ENCODE measurements at places on chromosomes 1 and 21.

GRCh38 chr21:29708401-29708800 is 231.4 kb downstream of the GRIK1 start:
- DNase-seq = no peak

GRCh38 chr1:198699167-198700015 is 60.6 kb downstream of the PTPRC start:
- DNase-seq = peak; percentile 29

DNA sequence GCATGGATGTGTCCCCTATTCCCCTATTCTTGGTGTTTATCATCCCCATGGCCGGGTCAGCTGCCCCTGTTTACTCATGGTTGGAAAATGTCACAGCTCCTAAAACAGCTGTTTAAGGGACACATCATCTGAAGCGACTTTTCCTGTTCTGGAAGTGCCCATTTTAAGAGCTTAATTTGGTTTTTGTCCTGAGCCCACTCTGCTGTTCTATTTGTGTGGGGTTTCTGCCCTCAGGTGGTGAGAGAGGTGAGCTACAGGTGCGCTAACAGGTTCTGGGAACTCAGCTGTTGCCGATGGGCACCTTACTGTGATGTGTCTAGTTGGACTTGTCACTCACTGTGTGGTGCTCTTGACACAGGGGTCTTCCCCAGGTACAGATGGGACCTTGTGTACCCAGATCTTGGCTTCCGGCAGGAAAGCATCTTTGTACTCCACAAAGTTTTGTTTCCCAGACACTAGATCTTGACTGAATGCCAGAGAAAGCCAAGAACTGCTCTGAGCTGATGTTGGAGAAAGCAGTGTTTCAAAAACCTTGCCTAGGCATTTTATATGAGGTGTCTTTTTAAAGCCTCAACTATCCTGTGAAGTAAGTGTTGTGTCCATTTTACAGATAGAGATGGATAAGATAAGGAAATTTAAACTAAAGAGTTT is 59.0 kb upstream of the CD1D start:
- peak; percentile 54 for DNase-seq

GRCh38 chr21:27079636-27080240 is 112.8 kb upstream of the ADAMTS5 start:
- no peak for DNase-seq

GRCh38 chr21:34728479-34728878 is 59.7 kb downstream of the CLIC6 start:
- no peak for DNase-seq

DNA sequence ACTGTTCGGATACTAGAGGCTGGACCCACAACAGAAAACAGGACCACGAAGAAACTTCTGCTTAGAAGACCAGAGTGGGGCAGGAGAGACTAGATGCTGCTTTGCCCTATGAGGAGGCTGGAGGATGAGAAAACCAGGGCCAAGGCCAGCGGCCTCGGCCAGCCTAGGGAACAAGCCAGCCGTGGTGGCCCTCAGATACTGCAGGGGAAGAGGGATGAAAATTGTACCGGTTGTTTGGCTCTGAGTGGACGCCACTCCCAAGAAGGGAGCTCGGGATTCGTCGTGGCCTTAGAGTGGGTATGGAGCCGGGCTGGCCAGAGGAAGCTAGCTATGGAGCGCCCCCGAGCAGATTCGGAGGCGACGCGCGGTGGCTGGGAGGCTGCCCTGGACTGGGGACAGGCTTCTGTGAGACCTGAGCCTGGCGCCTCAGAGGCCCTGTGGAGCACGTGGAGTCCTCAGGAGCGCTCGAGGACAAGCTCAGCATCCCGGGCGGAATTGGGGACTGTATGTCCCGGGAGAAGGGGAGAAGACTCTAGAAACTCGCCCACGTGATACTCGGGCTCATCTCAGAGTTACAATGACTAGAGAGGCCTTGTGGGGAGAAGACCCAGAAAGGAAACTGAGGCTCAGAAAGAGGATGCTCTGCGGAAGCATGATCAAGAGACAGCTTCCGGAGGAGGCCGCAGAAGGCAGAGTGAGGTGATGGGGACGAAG is 2.8 kb downstream of the PRRX1 start:
- DNase-seq = no peak

GRCh38 chr21:45145146-45145545 is 70.8 kb downstream of the ADARB1 start:
- DNase-seq = no peak

- no peak for DNase-seq
Observed at GRCh38 chr1:167233373-167233772, 12.7 kb downstream of the POU2F1 start.

GRCh38 chr1:47023268-47024140 is at the start of gene CYP4X1:
TSS of gene CYP4X1 (plus strand) at chr1:47023669. CDS start at chr1:47023818, 149 bp downstream.
- DNase-seq = no peak

DNA sequence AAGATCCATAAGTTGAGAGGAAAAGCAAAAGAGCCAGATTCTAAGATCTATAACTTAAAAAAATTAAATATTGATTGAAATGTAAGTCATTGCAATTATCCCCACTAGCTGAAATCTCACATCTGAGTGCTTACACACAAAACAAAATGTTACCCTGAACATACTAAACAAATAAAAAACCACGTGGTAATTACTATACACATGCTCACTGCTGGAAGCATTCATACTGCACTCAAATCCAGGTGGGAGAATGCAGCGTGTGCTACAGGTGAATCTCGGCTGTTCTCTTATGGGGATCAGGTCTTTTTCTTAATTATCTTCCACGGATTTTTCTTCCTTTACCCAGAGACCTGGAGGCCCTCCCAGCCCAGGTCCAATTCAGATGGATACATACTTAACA is 74.3 kb downstream of the SDC3 start:
- DNase-seq = no peak

DNA sequence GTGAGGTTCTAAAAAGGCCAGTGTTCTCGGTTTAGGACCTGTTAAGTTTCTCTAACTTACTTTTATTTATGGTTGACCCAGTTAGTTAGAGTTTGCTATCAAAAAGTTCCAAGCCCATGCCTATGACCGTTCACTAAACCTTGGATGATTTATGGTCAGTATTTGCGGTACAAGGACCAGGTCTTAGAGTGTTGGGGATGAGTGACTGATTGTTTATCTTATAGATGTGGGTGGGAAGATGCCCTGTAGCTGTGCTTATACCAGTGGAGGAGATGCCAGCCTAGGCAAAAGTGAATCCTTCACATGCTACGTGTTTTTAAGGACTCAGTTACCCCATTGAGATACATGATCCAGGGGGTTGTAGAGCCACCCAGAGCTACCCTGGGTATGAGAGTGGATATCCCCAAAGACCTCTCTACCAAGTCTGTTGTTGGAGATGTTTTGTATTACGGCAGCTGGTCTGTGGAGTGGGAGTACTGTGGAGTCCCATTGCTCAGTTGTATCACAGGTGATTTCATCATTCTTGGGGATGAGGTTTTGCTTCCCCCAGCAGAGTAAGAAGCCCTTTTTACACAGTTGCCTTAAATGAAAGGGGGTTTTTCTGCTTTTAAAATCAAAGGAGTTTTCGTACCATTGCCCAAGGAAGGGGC is 2.1 kb downstream of the SLC22A15 start:
- DNase-seq = no peak

DNA sequence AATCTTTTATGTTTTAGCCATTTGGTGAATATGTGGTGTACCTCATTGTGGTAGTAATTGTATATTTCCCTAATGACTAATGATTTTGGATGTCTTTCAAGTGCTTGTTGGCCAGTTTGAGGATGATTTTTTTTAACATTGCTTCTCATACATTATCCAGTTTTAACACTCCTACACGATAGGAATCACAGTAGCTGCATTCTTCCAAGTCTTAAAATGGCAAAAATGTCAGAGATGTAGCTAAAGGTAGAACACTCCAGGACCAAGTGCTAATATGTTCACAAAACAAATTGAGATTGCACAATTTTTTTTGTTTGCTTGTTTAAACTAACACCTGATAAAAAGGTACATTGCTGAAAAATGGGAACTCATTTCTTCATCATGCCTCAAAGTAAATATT is 11.7 kb downstream of the USP25 start:
- no peak for DNase-seq

DNA sequence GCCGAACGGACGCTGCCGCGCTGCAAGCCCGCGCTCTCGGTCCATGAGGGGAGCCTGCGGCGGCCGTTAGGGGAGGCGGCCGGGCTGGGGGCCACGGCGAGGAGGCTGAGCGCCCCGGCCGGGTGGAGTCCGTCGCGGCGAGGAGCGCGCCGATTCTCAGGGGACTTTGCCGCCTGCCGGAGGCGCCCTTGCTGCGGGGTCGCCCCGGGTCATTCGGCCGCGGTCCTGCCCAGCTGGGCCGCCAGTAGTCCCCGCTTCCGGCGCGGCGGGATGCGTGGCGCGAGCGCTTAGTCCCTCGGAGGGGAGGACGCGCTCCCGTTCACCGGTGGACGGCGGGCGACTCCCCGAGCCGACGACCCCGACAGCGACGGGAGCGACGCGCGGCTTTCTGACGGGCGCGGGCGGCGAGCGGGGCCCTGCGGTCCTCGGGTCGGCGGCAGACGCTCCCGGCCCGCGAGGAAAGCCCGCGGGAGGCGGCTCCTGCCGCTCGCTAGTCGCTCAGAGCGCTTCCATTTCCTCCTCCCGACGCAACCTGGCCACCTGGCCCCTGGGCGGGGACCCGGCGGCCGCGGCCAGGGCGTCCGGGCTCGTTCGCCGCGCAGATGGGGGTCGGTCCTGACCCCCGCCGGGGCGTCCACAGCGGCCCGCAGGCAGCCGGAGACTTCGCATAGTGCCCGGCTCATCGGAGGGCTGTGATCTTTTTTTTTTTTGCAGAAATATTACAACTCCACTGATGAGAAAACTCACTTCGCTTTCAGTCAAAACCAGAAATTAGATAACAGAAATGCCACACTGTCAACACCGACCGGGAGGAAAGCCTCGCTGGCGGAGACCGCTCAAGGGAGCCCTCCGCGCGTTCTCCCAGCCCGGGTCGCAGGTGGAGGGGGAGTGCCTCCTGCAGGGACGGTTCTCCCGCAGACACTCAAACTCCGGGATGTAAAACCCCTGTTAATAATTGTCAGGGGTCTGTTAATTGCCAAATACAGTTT is 641 bp upstream of the ZBTB21 start:
- peak; percentile 21 for DNase-seq
